ENCODE measurements at places on chromosomes 2 and 18.

GRCh38 chr2:23734416-23734815 is 192.5 kb downstream of the ATAD2B start:
- no peak for DNase-seq

GRCh38 chr2:66682476-66682875 is 247.6 kb downstream of the MEIS1 start:
- DNase-seq: no peak

DNA sequence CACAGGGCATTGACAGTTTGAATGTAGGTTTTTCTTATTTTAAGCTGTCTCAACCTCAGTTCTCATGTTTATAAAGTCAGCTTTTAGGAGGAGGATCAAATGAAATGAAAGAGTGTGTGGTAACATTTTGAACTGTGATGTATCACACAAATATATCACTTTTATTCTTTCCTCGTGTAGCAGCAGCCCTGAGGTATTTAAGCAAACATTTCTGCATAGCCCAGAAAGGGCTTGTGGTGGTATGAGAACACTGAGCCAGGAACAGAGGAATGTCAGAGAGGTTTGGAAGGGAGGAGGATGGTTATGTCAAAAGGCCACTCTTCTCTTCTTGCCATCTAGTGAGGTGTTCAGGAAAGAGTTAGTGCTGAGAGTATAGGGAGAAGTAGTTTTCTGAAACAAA is 150.2 kb downstream of the PARD3B start:
- DNase-seq: peak; percentile 47

- no peak for DNase-seq
Measured at GRCh38 chr2:65097844-65098243, 32.1 kb downstream of the RAB1A start.

GRCh38 chr2:223460209-223460608 is 142.0 kb downstream of the SCG2 start:
- DNase-seq: no peak
